ENCODE measurements at places on chromosomes 7 and 10.

DNA sequence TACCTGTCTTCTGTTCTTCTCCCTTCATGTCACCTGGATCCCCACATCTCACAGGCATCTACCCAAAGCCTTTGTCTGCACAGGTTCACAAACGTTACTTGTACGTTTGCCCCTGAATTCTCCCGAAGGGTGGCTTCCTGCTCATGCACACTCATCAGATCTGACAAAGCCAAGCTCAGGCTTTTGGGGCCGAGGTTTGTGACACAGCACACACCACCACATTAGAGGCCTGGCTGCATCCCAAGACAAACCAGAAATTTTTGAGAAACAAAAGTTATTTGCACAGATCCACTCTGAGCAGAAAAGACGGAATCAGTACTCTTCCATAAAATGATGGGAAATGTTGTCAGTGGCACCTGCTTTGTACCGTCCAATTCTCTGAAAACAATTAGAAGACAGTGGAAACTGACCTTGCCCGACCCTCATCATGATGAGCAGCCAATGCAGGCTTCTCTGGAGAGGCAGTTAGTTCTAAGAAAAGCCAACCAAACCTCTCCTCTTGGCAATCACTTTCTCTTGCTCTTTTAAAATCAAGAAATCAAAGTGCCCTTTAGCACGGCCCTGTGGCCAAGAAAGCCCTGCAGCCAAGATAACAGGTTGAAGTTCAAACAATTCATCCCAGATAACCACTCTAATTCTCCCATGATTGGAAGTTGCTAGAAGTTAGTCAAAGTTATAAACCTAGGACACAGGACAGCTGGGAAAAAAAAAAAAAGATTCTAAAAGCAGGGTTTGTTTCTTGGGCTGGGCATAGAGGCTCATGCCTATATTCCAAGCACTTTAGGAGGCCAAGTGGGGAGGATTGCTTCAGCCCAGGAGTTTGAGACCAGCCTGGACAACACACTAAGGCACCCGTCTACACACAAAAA, 13.6 kb upstream of the SVIL start:
- DNase-seq, result no peak

- no peak for DNase-seq
These were observed 85.3 kb downstream of the EGFR start for GRCh38 chr7:55104123-55104522.

DNA sequence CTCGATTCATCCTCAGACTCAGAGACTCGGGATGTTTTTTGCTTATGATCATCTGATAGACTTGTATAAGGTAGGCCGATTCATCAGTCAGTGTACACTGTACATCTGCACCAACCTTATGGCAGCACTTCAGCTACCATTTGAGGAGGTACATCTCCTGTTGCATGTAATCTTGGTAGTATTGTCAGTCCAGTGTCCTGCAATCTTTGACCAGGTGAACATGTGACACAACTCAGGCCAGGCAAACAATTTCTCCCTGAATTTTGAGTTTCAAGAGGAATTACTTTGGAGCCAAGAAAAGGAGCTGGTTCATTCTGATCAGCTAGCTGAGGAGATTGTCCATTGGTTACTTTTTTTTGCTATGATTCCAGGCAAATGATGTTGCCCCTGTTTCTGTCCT, 19.7 kb upstream of the WASL start:
- no peak for DNase-seq

DNA sequence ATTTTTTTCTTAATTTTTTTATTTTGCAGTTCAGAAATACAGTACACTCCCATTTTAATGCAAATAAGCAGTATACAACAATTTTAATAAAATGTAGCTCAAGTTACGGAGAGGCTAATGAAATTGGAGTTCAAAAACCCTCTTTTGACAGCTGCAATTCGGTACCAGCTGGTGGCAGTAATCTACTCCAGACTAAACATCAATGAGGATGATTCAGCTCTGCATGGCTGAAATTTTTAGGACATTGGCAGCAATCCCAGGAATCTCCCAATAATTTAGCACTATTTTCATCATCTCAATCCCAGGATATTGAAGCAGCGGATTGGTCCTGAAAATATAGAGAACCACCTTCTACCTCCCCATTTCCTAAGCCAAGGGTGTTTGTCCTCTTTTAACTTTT, 278.8 kb downstream of the CACNA2D1 start:
- no peak for DNase-seq

- no peak for DNase-seq
These were observed 908.6 kb downstream of the SORCS3 start for GRCh38 chr10:105549731-105550130.
